Heart right ventricle (tissue), 16 donors: ENCODE measurements at places on chromosomes 4 and X. TPM values are rescaled to one million over a fixed set of nuclear protein-coding genes. Genes with fewer than 3 reads are reported as not detected.

The LRP2BP gene
- 2.4 TPM for polyA plus RNA-seq

The P2RY10 gene
- polyA plus RNA-seq, result 0.07 TPM

GRCh38 chr4:52051213-52051614 lies at the start of gene SPATA18:
SPATA18 (plus strand) TSS chr4:52051304; CDS start chr4:52051705, 401 bp downstream.
- no peaks in the 10 kb centered on the region for H3K36me3 ChIP-seq
- H3K27ac ChIP-seq, result peak within 1 kb of the TSS; percentile 16
- H3K4me1 ChIP-seq, result no peaks in the 10 kb centered on the region
- peak; percentile 38 for DNase-seq
- peak within 1 kb of the TSS; percentile 61 for H3K4me3 ChIP-seq

DNA sequence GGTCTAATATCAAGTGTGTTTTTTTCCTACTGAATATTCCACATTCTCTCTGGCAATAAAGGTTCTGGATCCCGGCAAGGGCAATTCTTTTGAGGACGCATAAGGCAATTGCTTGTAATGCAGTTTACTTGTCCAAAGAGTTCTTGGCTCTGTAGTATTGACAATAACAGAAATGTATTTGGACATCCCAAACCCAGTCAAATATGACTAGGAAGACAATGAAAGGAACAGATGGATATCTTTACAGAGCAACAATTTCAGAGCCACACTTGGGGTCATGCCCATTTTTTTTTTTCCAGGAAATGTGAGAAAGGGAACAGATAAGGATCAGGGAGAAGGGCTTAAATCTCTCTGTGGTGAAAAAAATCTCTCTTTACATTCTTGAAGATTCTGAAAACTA lies 12.2 kb downstream of the GK2 start:
- H3K4me3 ChIP-seq, result no peak overlapping the region
- H3K27me3 ChIP-seq, result no peaks in the 10 kb centered on the region
- no peak for DNase-seq
- H3K36me3 ChIP-seq, result no peaks in the 10 kb centered on the region
- H3K27ac ChIP-seq, result no peak overlapping the region

The FBXW7 gene
- 52.5 TPM for polyA plus RNA-seq

- DNase-seq, result no peak
- H3K27me3 ChIP-seq, result no peaks in the 10 kb centered on the region
- H3K4me1 ChIP-seq, result no peaks in the 10 kb centered on the region
- H3K36me3 ChIP-seq, result no peaks in the 10 kb centered on the region
Measured at GRCh38 chr4:148680884-148681283, 238.7 kb upstream of the NR3C2 start.

The UGT2B15 gene
- polyA plus RNA-seq, result not detected

The FAM149A gene
- polyA plus RNA-seq, result 4.4 TPM

- no peaks in the 10 kb centered on the region for H3K27me3 ChIP-seq
- DNase-seq, result no peak
- no peak overlapping the region for H3K4me3 ChIP-seq
- H3K27ac ChIP-seq, result no peak overlapping the region
Measured at GRCh38 chr4:162154862-162155540, 8.8 kb downstream of the FSTL5 start.

DNA sequence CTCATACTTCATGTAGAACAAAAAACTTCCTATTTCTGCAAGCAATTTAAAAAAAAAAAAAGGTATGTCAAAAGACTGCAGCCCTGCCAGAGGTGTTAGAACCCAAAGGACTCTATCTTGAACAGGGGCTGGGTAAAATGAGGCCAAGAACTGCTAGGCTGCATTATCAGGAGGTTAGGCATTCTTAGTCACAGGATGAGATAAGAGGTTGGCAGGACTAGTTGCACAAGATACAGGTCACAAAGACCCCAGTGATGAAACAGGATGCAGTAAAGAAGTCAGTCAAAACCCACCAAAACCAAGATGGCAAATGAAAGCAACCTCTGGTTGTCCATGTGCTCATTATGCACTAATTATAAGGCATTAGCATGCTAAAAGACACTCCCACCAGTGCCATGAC lies 104.1 kb downstream of the ANOS1 start:
- H3K4me3 ChIP-seq, result no peak overlapping the region
- H3K27ac ChIP-seq, result no peak overlapping the region
- no peaks in the 10 kb centered on the region for H3K27me3 ChIP-seq

The POU3F4 gene
- polyA plus RNA-seq, result not detected

DNA sequence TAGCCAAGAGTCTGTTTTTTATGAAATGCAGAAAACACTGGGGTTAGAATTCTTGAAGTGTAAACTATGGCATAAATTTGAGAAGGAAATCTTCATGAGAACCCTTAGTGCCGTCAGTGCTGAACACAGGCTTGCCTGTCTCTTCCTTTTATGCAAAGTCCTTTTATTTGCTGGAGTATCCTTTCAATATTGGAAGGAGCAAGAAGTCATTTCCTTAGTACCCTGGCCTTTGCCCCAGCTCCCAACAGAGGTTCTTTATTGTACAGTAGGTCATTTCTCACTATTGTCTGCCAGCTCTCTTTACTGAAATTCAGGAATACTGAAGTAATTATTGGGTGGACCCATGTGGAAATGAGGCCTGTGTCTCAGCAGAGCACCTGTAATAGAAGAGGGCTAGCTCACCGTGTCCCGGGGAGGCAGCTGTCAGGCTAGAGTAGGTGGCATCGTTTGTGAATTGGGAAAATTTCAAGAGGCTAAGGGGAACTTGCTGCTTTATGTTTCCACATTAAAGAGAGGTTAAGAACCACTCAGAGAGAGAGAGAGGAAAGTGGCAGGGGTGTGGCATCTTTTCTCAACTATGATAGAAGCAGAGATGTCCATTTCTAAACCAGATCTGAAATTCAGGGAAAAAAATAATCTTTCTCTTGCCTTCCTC lies 8.7 kb downstream of the FHDC1 start:
- no peak overlapping the region for H3K27ac ChIP-seq
- no peak overlapping the region for H3K4me3 ChIP-seq
- no peaks in the 10 kb centered on the region for H3K4me1 ChIP-seq

DNA sequence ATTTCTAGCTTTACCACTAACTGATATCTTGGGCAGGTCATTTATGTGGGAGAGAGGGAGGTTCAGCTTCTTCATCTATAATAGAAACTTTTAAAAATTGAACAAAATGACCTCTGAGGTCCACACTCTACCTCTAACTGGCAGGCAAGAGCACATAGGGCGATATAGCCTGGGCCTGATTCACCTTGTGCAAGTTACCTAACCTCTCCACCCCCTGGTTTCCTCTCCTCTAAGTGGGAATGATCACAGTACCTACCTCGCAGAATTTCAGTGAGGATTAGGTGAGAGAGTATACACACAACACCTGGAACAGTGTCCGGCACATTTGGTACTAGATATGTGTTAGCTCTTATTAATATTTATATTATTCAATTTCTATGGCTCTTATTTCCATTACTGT lies 15.5 kb downstream of the KLB start:
- H3K4me1 ChIP-seq, result no peaks in the 10 kb centered on the region
- no peak overlapping the region for H3K4me3 ChIP-seq
- H3K27ac ChIP-seq, result no peak overlapping the region
- no peak for DNase-seq

The TCEAL3 gene
- polyA plus RNA-seq, result 38.6 TPM

The CACNA1F gene
- polyA plus RNA-seq, result 0.03 TPM

GRCh38 chrX:65522739-65523372 lies 11.7 kb downstream of the LAS1L start:
- H3K4me3 ChIP-seq, result no peak overlapping the region
- no peak for DNase-seq
- H3K36me3 ChIP-seq, result no peaks in the 10 kb centered on the region
- no peaks in the 10 kb centered on the region for H3K27me3 ChIP-seq
- no peak overlapping the region for H3K27ac ChIP-seq

- no peaks in the 10 kb centered on the region for H3K36me3 ChIP-seq
- no peak for DNase-seq
- no peak overlapping the region for H3K27ac ChIP-seq
- H3K4me3 ChIP-seq, result no peak overlapping the region
- peaks cover 5% of the 10 kb centered on the region for H3K4me1 ChIP-seq
- peaks cover 21% of the 10 kb centered on the region for H3K27me3 ChIP-seq
Measured at GRCh38 chrX:9164533-9165426, 130.9 kb upstream of the FAM9B start.
